Stimulated activated CD4-positive, alpha-beta T cell treated with anti-CD3 and anti-CD28 coated beads, Interleukin-12 subunit alpha, Interleukin-12 subunit beta, amount 100 ng/mL, for 4 hours (primary cell): ENCODE measurements at places on chromosomes 12 and 14.

DNA sequence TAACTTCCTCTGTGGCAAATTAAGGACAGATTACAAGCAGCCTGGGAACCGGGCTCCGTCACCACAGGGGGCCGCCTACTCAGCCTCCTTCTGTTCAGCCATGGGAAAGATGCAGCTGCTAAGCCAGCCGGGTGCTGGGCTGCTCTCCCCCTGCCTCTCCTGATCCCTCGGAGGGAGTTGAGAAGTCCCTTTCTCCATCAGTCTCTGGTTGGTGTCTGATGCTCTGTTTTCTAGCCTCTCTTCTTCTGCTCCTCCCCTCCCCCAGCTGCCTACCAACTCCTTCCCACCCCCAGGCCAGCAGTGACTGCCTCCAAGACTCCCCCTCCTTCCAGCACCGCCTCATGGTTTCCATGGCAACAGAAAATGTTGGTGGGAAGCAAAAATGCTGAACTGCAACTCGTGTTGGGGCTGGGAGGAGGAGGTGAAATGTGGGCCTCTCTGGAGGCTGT is 486.7 kb downstream of the APAF1 start:
- DNase-seq: no peak

DNA sequence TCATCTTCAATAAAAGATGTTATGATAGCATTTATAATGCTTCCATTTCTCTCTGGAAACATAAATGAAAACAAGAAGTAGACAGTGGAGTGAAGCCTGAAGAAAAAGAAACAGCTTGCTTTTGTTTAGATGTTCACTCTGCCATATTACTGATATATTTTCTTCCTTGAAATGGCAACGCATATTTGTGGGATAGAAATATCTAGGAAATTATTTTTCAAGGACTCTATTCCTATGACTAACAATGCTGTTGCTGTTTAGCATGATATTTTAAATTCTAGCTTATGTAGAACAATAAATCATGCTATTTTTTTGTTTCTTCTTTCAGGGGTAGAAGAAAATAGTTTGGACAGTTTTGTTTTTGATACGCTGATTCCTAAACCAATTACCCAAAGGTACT is 359.0 kb downstream of the NAV3 start:
- DNase-seq: no peak

- no peak for DNase-seq
Observed at GRCh38 chr14:68519671-68520187, 273.1 kb downstream of the ZFP36L1 start.

DNA sequence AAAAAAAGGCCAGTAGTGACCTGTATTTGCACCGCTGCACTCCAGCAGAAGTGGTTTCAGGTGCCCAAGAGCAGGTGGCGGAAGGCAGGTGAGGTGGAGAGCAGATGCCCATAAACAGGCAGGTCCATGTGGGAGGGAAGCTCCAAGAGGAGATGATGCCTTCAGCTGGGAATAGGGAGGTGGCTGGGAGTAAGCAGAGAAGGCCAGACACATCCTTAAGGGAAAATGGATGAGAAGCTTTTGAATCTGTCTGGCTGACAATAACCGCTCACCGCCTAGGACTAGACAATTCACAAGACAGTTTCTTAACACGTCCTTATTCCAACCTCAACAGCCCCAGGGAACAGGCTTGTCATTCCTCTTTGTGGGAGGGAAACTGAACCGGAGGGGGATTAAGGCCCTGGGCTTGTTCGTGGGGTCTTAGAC is 43.9 kb upstream of the PLEKHG6 start:
- no peak for DNase-seq

- DNase-seq: no peak
Observed at GRCh38 chr14:90675399-90675798, 140.8 kb downstream of the TTC7B start.

DNA sequence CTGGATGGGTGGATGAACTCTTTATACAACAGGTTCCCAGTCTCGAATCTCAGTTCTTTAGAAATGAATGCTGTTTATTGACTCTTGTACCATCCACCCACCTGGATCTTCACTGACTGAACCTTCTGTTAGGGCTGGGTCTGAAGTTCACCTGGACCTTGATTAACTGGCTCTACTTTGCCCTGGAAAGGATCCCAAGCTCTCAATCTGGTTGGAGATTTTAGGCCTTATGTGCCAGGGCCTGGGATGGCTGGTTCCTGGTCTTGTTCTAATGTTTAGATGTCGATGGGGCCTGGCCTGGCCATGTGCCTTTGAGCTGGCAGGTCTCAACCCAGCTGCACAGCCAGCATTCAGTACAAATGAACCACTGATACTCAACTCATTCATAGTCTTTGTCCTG is 76.5 kb upstream of the MED13L start:
- no peak for DNase-seq

GRCh38 chr14:63276492-63277342 is 42.0 kb downstream of the GPHB5 start:
- DNase-seq: no peak
